CD4-positive, alpha-beta T cell (primary cell): ENCODE measurements at places on chromosomes 2 and 18.
A peak's percentile ranks its signal among the peaks of the same experiment; 100 is the strongest.

GRCh38 chr2:73175663-73176204, 26.6 kb upstream of the NOTO start:
- peak; percentile 74 for DNase-seq

- DNase-seq = no peak
These were observed 71.1 kb downstream of the LDLRAD4 start for GRCh38 chr18:13289481-13290205.

- no peak for DNase-seq
These were observed 6.2 kb downstream of the LRPPRC start for GRCh38 chr2:43989545-43989944.

DNA sequence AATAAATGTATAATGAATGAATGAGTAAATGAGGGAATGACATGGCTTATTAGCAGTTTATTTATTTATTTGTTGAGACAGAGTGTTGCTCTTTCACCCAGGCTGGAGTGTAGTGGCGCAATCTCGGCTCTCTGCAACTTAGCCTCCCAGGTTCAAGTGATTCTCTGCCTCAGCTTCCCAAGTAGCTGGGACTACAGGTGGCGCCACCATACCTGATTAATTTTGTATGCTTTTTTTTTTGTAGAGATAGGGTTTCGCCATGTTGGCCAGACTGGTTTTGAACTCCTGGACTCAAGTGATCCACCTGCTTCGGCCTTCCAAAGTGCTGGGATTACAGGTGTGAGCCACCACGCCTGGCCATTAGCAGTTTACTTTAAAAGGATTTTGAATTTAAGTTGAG, 100.3 kb upstream of the CAVIN2 start:
- no peak for DNase-seq

DNA sequence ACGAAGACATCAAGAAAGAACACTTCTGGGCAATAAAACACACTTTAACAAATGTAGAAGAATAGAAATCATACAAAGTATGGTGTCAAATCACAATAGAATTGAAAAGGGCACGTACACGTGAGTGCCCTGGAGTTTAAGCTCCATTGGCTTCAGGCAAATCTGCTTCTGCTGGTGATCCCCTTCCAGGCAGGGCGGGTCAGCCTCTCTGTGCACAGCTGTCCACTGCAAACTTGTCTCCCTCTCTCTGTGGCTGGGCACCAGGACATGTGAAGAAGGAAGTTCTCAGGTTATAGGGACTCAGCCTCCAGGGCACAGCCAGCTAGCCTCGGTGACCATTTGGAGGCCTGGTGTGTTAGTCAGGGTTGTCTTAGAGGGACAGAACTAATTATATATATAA, 66.0 kb downstream of the ST3GAL5 start:
- DNase-seq = no peak

- peak; percentile 60 for DNase-seq
These were observed 17.1 kb upstream of the VPS4B start for GRCh38 chr18:63439334-63439733.

- no peak for DNase-seq
These were observed 26.9 kb upstream of the COL6A3 start for GRCh38 chr2:237440819-237441281.

- DNase-seq = no peak
These were observed 94.0 kb upstream of the SULT1C3 start for GRCh38 chr2:108145557-108146326.

- DNase-seq = no peak
These were observed 35.3 kb downstream of the NHEJ1 start for GRCh38 chr2:219125225-219125885.

GRCh38 chr2:133104871-133105270, 434.9 kb upstream of the LYPD1 start:
- DNase-seq = no peak

DNA sequence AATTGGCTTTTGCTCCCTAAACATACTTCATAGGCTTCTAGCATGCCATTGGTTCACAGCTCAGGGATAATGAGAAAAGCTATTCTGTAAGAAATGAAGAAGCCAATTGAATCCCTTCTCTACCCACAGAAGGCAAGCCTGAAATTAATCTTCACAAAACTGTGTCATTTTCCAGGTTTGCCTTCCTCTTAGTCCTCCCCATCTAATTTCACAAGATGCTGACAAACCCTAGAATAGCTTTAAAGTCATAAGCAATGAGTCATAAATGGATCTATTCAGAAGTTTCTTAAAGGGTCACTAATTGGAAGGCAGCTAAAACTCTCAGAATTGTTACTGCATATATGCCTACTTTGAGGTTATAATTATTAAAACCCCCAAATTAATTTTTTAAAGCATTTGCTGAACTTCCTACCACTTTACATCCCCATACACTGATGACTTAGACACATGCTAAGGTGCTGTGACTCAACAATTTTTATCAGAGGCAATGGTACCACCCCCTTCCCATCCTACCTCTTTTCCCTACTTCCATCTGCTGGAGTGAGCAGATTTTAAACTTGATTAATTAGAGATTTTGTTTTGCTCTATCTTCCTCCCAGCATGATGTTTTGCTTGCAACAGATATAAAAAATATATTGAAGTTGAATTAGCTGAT, 51.3 kb upstream of the NABP1 start:
- no peak for DNase-seq

DNA sequence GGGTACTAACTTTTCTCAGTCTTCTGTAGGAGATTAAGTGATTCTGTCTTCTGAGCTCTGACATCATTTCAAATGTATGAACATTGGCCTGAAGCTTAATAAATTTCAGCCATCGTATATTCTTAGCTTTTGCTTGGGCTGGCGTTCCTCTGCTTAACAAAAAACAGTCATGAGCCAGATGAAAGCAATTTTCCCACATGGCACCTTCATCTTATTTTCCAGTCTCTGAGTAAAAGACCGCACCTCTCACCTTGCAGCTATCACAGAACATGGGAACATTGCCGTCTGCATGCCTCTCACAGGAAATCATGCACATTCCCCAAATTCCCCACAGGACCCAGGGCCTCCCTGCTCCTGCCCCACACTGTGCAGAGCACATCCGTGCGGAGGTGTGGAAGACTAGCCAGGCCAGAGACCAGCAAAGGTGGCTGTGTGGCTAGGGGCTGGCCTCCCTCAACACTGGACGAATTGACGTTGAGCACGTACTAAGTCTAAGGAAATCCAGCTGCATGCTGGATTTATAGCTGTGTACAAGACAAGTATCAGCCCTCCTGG, 531.8 kb upstream of the ID2 start:
- DNase-seq = no peak

GRCh38 chr2:43005245-43005974, 213.0 kb upstream of the HAAO start:
- no peak for DNase-seq

- no peak for DNase-seq
These were observed 11.5 kb upstream of the RNU4ATAC start for GRCh38 chr2:121519153-121519552.

GRCh38 chr2:110097506-110098220, 18.0 kb downstream of the MALL start:
- no peak for DNase-seq

DNA sequence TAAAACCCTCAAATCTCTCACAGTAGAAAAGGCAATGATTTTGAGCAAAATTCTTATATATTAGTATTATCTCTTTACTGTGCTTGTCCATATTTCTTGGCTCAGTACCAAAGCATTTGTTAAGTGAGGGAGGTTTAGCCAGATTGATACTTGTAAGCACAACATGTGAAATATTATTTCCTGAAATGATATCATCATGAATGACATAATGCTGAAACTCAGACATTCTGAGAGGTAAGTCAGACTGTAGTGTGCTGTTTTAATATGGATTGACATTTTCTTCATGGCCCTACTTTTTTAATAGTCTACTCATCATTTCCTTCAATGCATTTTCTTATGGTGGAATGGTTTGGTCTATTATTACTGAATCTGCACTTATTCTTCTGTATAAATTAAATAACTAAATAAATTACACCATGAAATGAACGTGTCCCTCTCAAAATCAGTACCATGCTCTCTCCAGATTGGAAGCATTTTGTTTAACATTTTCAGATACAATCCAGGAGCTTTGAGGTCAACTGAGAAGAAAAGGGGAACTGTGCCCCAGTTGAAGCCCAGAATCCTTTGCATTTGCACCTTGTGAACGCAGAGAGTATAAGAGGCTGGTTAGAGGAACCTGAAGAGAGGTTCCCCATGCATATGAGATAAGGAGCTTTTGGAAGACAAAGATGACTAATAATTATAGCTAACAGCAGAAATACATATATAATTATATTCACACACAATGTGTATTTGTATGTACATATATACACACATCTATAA, 50.1 kb upstream of the CRACDL start:
- DNase-seq = no peak

GRCh38 chr2:120255071-120255470, 2.4 kb downstream of the RALB start:
- no peak for DNase-seq

GRCh38 chr2:156294945-156295580, 37.5 kb downstream of the NR4A2 start:
- DNase-seq = no peak

GRCh38 chr2:149184991-149185390, 145.4 kb upstream of the LYPD6 start:
- DNase-seq = no peak

DNA sequence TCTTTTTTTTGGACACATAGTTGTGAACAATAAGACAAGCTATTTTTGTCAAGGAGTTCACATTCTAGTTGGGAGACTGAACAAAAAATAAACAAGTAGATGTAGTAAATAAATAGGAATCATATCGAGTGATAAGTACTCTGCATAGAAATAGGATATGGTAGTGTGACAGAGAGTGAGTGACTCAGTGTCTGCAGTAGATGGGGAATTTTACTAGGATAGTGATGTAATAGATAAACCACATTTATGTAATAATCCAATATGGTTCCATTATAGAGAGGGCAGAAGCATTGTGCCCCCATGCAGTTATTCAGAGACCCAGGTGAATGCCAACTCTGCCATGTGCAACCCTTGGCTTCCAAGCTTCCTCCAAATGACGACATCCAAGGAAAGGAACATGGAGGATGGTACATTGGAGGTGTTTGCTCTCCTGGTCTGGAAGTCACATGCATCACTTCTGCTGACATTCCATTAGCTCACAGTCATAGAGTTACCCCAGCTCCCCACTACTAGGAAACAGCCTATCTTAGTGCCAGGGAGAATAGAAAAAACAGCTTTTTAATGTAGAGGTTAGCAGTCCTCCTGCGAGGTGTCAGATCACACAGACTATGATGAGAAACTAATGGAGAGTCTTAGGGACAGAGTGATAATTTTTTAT, 595.4 kb downstream of the NYAP2 start:
- DNase-seq = no peak

GRCh38 chr2:71576541-71576940, 123.2 kb downstream of the DYSF start:
- DNase-seq = no peak

GRCh38 chr18:5395860-5396448, 100.4 kb upstream of the ZBTB14 start:
- no peak for DNase-seq

DNA sequence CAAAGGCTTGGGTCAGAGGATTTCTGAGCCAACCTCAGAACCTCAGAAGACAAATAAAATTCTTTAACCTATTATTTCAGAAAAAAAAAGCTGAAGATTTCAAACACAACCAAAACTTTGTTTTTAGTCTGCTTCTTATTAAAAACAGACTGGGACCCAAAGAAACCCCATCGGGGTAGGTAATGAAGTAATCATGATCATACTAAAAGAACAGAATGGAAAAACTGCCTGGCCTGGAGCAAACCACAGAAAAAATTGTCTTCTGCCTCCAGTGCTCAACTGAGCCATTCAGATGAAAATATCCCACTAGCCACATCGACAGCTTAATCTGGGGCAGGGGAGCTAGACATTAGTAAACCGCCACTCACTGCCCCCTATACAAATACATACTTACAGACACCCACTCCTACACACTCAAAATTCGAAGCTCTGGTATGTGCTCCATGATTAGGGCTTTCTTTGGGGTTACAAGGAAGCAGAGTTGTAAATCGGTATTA, 76.5 kb downstream of the SDC1 start:
- DNase-seq = no peak

GRCh38 chr2:172540421-172540820, 15.5 kb upstream of the PDK1 start:
- no peak for DNase-seq

DNA sequence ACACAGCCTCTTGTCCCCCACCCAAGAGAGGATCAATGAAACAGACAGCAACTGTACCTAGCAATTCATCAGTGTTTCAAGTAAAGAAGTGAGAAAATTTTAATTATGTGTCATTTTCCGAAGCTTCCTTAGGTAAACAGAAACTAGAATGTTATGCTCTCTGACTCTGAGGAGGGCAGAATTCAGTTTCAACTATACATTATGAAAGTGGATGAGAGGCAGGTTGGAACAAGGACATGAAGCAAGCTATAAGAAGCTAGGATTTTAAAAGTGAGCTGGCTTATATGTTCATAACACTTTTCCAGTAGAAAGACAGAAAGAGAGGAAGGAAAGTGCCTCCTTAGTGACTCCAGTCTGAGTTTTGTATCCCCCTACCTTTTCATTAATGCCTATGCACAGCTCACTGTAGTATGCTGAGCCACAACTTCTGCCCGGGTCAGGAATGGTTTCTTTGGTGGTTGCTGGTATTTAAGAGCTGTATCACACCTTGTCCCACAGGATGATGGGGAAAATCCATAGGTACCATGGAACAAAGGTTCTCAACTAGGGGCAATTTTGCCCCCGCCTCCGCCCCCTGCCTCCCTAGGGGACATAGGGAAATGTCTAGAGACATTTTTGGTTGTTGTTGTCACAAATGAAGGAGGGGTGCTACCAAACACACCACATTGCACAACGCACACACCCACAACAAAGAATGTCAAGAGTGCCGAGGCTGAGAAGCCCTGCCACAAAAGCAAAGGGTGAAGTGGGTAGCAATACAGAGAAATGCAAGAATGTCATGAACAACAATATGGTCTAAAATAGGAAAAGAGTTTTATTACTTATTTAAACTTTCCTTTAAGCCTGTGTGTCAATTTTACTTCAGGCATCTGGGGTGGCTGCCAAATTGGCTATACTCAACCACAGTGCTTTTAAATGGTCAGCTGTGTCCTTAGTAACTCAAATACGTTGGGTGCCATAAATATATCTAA, 161.0 kb upstream of the ZFP36L2 start:
- no peak for DNase-seq

- no peak for DNase-seq
These were observed 459.4 kb downstream of the EPHA4 start for GRCh38 chr2:221112744-221113143.

- no peak for DNase-seq
These were observed 50.5 kb downstream of the SDC1 start for GRCh38 chr2:20174410-20174809.

GRCh38 chr2:36462311-36462935, 106.8 kb downstream of the CRIM1 start:
- no peak for DNase-seq

GRCh38 chr2:24889221-24889620, 30.8 kb downstream of the ADCY3 start:
- DNase-seq = no peak

GRCh38 chr2:108786008-108786353, 590 bp upstream of the CCDC138 start:
- DNase-seq = no peak

DNA sequence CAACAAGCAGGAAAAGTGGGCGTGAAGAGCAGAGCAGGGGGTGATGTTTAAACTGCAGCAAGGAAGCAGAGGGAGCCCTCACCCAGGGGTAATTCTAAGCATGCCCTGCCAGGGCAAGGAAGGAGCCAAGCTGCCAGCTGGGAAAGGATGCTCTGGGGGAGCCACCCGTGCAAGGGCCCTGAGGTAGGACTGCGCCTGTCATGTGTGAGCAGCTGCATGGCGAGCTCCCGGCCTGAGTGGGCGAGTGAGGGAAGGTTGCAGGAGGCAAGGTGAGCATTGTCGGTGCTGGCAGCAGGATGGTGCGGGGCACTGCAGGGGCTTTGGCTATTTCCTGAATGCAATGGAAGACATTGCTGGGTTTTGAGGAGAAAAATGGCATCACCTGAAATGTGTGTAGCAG, 107.2 kb downstream of the COPS8 start:
- no peak for DNase-seq
